ENCODE measurements at places on chromosomes 11 and 22.

GRCh38 chr11:34284811-34285481 lies 72.9 kb downstream of the ABTB2 start:
- DNase-seq: no peak

- DNase-seq: no peak
Observed at GRCh38 chr11:69913591-69914285, 94.5 kb upstream of the FGF3 start.

- DNase-seq: no peak
Observed at GRCh38 chr22:29780748-29781676, 13.8 kb downstream of the UQCR10 start.

DNA sequence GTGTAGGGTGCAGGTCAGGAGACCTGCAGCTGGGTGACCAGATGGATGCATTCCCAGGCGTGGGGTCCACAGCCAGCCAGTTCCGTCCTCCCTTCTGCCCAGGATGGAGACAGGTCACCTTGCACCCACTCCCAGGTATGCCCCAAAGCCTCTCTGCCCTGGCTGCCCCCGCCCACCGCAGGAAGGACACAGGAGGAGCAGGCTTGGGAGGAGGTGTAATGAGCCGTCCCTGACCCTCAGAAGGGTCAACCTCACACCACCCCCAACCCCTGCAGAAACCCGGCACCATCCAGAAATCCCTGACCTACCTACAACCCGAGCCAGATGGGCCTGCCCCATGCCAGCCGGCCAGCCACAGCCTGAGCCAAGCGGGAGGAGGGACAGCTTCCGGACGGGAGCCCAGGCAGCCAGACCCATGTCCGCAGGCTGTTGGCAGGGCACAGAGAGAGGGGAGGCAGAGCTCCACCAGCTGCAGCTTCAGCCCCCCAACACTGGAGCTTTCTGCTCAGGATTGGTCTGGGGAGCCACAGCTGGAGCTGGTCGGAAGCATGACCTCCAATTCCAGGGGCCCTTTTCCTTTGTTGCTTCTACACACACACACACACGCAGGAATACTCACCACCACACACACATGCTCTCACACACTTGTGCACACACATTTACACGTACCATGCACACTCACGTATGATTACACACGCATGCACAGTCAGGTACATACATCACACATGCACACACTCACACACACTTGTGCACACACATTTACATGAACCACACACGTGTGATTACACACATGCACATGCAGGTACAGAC lies 5.3 kb downstream of the IFITM10 start:
- DNase-seq: no peak

DNA sequence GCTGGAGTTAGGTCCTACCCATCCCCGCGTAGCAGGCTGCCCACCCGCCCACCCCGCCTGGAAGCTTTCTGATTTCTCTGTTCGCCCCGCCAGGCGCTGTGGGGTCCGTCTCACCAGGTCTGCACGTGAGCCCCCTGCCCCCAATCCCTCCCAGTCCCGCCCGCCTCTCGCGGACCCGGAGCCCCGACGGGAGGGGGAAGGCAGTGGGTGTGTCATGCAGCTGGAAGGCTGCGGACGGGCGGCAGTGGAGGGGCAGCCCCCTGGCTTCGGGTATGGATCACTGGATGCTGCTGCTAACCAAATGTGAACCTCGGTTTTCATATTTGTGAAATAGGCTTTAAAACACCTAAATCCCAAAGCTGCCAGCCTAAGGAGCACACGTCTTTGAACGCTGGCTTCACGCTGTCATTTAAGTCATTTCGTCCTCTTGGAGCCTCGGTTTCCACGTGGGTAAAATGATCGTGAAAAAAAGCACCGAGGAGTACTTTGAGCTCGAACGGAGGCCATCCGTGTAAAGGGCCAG lies 568 bp upstream of the BIK start:
- DNase-seq: no peak

DNA sequence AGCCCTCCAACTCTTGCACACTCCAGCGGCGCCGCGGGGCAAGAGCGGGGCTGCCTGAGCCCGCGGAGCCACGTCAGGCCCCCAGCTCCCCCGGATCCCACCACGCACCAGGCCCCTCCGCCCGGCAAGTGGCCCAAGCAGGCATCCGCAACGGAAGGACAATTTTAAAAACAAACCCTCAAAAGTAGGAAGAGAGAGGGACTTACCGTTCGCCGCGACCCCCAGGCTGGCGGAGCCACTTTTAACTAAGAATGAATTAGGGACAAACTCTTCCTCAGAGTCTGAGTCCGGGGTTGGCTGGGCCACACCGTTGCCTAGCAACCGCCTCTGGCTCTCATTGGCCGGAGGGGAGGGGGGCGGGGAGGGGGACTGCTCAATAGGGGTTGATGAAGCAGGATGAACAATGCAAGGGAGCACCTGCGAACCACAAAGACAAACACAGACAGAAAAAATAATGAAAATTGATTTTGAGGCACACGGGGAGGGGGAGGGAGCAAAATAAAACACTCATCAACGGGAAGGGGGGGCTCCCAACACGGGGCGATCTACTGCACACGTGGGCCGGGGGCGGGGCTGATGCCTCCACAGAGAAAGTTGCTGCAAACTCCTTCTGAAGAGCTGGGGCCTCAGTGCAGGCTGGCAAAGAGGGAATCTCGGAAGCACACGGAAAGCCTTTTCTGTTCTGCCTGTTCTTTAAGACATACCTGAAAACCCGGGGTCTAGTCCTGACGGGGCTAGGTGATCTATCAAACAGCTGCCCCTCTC lies 387.5 kb upstream of the NARS2 start:
- DNase-seq: no peak

- DNase-seq: no peak
Observed at GRCh38 chr22:41290262-41291221, 4.6 kb upstream of the RANGAP1 start.

- DNase-seq: no peak
Observed at GRCh38 chr11:66875378-66875777, 18.5 kb downstream of the LRFN4 start.

DNA sequence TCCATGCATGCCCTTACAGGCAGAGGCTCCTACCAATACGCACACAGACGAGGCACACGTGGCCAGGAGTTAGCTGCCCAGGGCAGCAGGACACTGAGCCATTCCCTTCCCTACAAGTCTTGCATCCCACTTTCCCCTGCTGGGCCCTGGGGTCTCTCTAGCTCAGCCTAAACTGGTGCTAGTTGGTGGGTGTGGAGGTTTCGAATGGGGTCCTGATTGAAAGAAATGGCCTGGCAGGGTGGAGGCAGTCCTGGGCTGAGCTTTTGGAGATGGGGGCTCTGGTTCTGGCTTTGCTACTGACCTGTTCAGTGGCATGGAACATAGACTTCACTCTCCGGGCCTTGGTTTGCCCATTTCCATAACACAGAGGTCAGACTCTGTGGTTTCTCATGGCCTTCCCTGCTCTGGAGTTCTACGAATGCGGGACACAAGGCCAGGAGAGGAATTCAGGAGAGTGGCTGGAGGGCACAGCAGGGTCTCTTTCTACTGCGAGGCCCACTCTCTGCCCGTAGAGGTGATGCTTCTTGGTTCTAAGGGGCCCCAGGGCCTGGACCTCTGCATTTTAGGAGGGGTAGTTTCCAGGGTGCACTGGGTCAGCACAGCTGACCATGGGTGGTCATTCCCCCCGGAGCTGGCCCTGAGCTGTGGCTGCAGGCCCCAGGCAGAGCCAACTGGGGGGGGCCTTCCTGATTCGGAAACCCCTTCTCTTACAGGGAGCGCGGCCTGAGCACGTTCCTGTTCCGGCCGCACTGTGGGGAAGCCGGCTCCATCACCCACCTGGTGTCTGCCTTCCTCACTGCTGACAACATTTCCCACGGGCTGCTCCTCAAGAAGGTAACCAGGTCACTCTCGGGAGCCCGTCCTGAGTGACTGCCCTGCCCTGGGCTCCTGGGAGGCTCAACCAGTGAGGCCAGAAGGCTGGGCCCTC lies 40.0 kb downstream of the RNF141 start:
- peak; percentile 95 for DNase-seq

DNA sequence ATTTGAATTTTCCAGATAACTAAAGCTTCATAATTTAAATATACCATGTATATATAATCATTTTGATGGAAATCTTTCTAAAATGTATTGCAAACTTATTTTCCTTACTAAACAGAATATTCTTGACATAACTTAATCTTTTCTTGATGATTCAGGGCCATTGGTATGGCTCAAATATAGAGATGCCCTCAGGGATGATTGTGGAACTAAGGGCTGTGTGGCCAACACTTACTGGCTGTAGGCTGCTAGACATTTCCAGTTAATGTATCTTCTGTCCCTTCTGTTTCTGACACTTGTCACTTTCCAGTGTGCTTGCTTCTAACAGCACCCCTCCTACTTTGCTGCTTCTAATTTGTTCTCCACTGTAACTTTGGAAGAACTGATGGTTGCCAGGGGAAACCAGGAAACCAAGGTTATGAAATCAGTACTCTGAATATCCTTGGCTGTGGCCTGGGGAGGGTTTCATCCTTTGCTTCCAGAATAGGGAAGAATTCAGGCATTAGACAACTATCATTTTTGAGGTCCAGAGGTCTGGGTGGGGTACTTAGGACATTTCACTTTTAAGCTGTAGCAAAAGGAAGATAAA lies 697.2 kb downstream of the ETS1 start:
- no peak for DNase-seq

DNA sequence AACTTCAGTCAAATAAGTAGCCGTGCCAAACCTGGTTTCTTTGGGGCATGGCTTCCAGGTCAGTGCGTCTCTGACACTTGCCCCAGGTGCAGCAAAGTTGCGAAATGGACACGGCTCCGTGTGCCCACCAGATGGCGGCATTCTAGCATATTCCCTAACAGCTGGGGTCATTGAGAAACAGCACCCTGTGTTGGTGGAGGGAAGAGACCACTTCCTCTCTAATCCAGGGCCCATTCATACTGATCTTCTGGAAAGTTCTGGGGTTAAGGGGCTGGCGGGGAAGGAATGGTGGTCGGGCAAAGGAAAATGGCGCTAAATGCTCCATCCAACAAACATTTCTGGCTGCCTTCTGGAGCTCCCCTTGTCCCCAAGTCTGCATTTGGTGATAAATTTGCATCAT lies 141.2 kb upstream of the TIMP3 start:
- no peak for DNase-seq

DNA sequence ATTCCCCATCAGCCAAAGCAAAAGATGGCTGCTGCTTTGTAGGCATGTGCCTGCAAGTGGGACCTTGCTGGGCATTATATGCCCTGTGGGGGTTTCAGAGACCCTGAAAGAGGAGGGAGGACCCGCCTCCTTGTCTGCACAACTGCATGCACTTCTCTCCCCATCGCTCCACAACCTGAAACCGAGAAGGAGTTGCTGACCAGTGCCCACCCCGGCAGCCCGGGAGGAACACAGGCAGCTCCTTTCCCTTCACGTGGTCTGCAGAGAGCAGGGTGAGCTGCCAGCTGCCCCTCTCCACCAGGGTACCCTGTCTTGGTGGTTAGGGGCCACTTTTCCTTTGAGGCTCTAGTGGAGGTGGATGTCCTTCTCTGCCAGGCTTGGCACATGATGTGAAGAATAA lies 1.4 kb upstream of the TMEM132A start:
- no peak for DNase-seq

DNA sequence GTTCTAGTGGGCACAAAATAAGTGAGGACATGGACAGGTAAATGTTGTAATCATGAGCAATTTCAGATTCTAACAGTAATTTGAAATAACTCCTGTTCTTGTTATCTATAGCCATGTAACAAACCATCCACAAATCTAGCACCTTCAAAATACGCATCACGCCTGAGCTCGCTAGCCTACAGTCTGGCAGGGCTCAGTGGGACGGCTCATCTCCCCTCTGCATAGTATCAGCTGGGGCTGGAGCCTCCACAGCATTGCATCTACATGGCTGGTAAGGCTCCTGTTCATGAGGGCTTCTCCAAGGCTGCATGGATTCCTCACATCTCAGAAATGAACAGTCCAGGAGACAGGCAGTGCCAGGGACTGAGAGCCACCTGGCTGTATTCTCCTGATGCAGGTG lies 112.6 kb downstream of the KCNQ1 start:
- no peak for DNase-seq

GRCh38 chr11:31847761-31848160 lies 36.6 kb upstream of the PAX6 start:
- no peak for DNase-seq

- DNase-seq: no peak
Observed at GRCh38 chr22:36445158-36445668, 36.2 kb downstream of the TXN2 start.

- DNase-seq: no peak
Observed at GRCh38 chr11:95445746-95446333, 214.8 kb upstream of the SESN3 start.

DNA sequence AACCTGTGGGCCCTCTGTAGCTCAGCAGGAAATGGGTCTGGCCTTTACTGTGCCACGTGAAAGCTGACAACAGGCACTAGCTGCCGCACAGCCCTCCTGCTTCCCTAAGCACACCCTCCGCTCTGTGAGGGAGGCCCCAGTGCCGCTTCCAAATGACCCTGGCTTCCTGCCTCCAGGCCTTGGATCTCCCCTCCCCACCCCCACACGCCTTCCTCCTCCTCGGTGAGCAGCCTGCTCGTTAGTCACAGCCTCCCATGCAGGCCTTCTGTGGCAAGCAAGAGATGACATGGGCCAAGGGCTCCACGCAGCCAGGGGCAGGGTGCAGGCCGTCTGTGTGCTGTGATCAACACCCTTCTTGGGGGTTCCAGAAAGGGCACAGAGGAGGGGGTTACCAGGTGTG lies 15.3 kb upstream of the RASL10A start:
- no peak for DNase-seq

- DNase-seq: no peak
Observed at GRCh38 chr11:77109236-77110019, 6.8 kb downstream of the OMP start.

DNA sequence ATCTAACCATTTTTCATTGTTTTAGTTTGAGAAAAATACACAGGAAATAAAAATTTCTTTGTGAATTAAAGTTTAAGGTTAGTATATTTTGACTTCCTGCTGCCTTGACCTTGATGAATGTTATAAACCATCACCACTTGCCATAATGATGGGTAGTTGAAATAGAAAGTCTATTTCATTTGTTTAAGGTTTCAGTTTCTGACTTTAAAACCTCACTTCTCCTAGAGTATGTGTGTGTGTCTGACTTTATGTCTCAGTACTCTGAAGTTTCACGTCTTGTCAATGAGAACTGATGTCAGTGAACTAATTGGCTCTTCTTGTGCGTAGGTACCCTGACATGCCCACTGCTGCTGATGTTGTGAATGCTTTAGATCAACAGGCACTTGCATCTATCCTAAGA lies 188.2 kb downstream of the METTL15 start:
- DNase-seq: no peak

DNA sequence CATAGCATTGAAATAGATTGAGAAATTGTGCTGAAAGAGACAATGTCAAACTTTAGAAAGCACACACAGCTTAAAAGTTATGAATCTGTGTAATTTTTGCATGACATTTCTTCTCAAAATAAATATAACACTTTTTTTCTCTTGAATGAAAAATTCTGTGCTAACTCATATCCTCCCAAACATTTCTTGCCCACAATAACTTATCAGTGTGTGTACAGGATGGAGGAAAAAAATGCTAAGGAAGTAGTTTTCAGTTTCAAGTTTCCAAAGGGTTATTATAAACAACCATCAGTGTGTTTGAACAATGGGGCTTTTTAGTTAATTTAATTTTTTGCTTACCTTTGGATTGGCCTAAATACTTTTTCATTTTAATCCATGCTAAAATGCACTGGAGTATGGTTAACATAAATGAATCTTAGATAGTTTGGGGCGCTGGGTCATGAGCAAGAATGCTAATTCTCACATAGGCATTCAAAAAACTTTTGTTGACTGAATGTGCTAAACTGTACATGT lies 82.9 kb upstream of the ARHGAP20 start:
- no peak for DNase-seq

Data from vagina (tissue), 2 donors.